ENCODE measurements at places on chromosomes 1 and 21.

- no peak overlapping the region for H3K4me3 ChIP-seq
- no peak overlapping the region for H3K27ac ChIP-seq
- no peaks in the 10 kb centered on the region for H3K36me3 ChIP-seq
These were observed 176.0 kb downstream of the C1orf21 start for GRCh38 chr1:184562806-184563205.

DNA sequence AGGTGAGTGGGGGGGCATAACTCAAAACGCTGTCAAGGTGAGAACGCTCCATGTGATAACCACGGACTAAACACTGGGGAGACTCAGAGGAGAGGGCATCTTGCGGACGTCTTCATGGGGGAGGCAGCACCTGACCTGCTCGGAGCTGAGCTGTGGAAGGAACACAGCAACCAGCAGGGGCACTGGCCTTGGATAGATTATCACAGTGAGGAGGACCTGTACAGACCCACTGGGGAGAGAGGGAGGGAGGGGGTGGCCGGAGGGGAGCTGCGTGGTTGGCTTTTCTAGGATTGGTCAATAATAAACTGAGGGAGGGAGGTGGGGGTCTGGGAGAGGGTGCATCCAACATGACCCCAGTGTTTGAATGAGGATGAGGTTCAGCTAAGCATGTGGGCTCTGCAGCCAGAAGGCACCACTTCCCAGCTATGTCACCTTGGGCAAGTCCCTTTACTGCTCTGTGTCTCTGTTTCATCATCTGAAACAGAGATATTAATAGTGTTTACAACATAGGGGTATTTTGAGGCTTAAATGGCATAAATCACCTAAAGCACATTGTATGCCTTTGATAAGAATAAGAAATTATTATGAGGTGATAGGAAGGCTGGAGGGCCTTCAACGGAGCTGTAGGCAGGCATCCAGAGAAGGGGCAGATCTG, 123.3 kb downstream of the GRIK3 start:
- H3K27ac ChIP-seq = no peak overlapping the region
- H3K27me3 ChIP-seq = peaks cover 28% of the 10 kb centered on the region
- no peaks in the 10 kb centered on the region for H3K36me3 ChIP-seq
- H3K4me1 ChIP-seq = no peaks in the 10 kb centered on the region

DNA sequence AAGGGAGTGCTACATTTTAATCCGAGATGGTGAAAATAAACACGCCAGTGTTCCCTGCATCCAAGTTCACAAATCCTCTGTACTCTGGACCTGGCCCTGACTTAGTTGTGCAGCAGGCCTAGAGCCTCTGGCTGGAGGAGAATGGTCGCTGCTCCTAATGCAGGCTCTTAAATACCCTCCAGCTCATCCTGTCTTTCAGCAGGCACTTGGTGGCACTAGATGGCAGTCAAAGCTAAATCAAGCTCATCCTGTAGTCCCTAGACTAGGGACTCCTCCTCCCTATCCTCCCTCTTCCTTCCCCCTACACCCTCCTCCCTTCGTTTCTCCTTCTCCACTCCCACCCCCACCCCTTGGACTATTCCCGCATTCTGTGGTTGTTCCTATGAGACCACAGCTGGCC, 41.6 kb upstream of the MTR start:
- DNase-seq = no peak
- H3K27ac ChIP-seq = no peak overlapping the region
- no peaks in the 10 kb centered on the region for H3K4me1 ChIP-seq
- H3K36me3 ChIP-seq = no peaks in the 10 kb centered on the region
- H3K4me3 ChIP-seq = no peak overlapping the region
- H3K27me3 ChIP-seq = peaks cover 12% of the 10 kb centered on the region

GRCh38 chr1:94998114-94998513, 71.2 kb upstream of the CNN3 start:
- DNase-seq = no peak
- H3K4me1 ChIP-seq = peaks cover 5% of the 10 kb centered on the region
- H3K36me3 ChIP-seq = no peaks in the 10 kb centered on the region
- H3K27ac ChIP-seq = no peak overlapping the region

GRCh38 chr21:40128891-40129290, 261.7 kb downstream of the PCP4 start:
- no peak overlapping the region for H3K27ac ChIP-seq
- no peak overlapping the region for H3K4me3 ChIP-seq
- no peaks in the 10 kb centered on the region for H3K27me3 ChIP-seq
- H3K36me3 ChIP-seq = no peaks in the 10 kb centered on the region

All from activated T-cell treated with anti-CD3 and anti-CD28 coated beads, Interleukin-2, amount 50 U/mL, for 24 hours (primary cell).